Astrocyte (in vitro differentiated cells and primary cell): ENCODE measurements at places on chromosomes 7 and 10.

- DNase-seq = no peak
Observed at GRCh38 chr10:95941115-95941514, 33.3 kb downstream of the CC2D2B start.

GRCh38 chr10:11573497-11573896 lies 38.0 kb downstream of the USP6NL start:
- DNase-seq = peak; percentile 23

GRCh38 chr10:30985512-30985911 lies 46.2 kb downstream of the ZNF438 start:
- DNase-seq = peak; percentile 63

GRCh38 chr7:53771701-53772100 lies 736.3 kb downstream of the POM121L12 start:
- DNase-seq = no peak

DNA sequence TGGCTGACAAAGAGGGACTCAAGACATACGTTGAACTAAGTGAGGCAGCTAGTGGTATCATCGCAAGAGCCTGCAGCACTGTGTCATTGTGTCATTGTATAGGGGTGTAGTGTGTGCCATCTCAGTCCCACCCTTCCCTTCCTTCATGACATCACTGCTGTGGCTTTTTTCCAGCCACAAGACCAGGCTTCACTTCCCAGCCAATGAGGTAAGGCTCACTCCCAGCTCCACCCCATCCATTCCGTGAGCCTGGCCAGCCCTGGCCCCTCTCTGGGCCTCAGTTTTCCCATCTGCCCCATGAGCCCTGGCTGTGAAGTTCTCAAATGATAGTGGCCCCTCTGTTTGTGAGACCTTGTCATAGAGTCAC lies 134.3 kb upstream of the ZMIZ1 start:
- DNase-seq = no peak

DNA sequence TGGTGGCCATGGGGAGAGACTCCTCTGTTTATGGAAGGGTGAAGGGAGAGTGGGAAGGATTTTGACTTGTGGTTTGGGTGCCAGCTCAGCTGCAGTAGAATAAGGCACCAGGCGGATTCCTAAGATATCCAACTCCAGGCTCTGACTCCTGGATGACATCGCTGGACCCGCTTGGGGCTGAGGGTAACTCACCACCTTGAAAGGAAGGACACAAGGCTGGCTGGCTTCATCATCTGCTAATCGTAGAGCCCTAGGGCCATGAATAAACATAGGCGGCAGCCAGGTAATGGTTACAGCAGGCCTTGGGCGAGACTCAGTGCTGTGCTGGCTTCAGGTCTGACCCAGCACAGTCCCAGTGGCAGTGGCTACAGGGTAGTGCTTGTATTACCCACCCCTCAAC lies 16.7 kb upstream of the LIPK start:
- DNase-seq = no peak
